ENCODE measurements at places on chromosomes 5 and 9.
A peak's percentile ranks its signal among the peaks of the same experiment; 100 is the strongest.

GRCh38 chr9:108606401-108606800 is 249.4 kb downstream of the ACTL7B start:
- no peak for DNase-seq

DNA sequence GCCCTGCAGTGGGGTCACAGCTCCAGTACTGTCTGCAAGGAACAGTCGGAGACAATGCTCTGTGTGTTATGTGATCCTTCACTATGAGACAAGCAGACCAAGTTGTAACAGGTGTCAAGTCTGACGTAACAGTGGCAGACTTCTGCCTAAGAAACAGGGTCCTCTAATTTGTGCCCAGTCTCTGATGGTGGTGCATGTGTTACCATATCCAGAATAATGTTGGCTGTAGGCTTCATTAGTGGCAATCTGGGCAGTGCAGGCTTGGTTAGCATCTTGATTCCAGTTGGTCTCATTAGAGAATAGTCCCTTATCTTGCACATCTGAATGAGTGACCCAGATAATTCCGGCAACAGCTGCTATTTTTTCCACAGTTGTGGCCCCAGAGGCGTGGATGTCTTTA is 33.8 kb downstream of the ZNF131 start:
- no peak for DNase-seq

- no peak for DNase-seq
These were observed at the start of gene PCDHA6 for GRCh38 chr5:140827704-140828361. Gene PCDHA6, plus strand, starts transcription at chr5:140827960. Its CDS starts 132 bp downstream, at chr5:140828092.

DNA sequence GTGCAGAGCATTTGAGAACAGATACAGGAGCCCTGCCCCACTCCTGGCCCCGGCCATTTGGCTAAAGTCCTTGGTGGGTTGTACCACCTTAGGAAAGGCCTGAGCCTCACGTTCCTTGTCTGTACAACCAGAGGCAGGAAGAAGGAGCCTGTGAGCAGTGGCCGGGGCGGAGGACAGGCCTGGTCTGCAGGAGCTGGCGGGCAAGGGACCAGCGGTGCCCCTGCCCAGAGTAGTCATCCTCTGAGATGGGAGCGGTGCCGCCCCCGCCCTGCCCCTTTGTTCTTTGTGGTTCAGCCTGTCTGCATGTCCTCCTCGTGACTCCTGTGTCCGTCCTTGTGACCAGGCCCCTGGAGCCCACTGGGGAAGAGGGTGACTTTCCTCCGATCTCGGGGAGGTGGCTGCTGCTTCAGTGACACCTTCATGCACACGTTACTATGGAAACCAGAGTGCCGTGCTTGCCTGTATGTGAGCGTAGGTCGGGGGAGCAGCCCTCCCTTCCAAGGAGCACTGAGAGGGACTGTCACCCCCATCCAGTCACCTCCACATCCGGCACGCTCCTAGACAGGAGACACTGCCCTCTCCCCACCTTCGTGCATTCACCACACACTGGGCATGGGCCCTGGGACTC is 42.9 kb downstream of the UNC5A start:
- no peak for DNase-seq

DNA sequence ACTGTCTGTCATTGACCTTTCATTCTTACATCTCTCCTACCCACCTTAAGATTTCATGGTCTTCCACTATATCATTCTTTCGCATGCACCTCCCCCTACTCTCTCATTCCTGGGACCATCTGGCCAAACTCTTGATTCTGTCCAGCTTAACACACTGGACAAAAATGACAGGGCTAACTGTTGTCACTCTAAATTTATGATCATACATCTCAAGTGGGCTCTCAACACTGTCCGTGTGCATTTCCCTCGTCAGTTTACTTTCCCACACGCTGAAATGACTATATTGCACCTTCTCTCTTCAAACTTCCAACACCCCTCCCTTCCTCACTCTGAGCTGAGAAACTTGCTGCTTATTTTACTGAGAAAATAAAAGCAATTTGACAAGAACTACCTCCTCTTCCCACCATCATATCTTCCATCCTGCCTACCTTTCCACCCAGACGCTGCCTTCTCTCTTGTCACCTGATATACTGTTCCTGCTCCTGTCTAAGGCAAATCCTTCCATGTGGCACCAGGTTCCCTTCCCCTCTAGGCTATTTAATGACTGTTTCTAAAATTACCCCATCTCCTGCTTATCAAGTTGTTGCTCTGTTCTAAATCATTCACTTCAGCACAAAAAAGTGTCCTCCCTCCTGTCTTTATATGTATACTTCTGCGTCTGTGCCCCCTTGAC is 8.1 kb upstream of the KLF9 start:
- DNase-seq, result no peak

DNA sequence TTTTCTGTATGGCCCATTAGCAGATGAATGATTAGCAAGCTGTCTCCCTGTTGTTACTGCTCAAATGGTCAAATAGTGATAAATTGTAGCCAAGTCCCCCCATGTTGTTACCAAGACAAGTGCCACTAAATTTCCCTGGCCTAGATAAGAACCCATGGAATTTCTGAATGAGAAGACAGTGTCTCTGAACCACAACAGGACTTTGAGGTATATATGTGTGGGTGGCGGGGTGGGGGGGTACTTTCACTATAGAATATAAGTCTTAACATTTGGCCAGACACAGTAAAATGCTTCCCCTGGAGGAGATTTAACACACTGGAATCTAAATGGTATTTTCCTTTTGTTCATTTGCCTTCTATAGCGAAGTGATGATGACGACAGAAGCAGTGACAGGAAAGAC is 28.7 kb downstream of the XPA start:
- DNase-seq, result no peak

DNA sequence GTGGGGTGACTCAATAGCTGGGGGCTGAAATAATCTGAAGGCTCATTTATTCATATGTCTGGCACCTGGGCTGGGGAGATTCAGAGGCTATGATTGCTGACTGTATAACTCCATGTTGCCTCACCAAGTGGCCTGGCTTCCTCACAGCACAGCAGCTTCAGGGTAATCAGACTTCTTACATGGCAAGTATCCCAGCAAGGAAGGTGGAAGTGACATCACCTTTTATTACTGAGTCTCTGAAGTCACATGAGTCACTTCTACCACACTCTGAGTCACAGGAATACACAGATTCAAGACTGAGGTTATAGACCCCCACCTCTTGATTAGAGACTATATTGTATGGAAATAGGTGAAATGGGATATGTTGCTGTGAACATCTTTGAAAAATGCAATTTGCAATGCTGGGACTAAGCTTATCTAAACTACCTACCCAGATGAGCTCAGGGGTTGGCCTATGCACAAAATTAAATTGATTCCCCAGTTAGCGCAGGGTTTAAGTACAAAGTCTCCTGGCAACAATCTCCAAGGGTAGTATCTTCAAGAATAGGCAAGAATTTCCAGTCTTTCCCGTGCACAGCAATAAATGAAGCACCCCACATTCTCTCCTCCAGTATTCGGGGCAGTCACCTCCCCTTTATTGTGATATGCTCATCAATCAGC is 553.1 kb downstream of the LRRC70 start:
- DNase-seq, result no peak

DNA sequence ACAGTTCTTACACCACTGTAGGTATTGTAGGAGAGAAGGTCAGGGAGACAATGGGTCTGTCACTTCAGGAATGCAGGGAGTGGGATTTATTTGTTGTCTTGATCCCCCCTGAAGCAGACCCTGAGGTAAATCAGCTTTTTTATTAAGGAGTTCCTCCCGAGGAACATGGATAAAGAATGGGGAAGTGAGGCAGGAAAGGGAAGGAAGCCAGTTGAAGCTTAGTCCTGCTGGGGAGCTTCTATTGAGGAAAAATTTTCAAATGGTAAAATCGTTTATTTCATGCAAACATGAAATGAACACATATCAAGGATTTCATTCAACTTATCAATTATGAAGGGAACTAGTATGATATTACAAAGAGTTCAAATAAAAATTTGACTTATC is 318.6 kb upstream of the PIK3R1 start:
- DNase-seq, result no peak

GRCh38 chr9:126325821-126326220 is 808 bp upstream of the MVB12B start:
- DNase-seq, result no peak

- DNase-seq, result no peak
These were observed 181.0 kb upstream of the MAST4 start for GRCh38 chr5:66415208-66415607.

DNA sequence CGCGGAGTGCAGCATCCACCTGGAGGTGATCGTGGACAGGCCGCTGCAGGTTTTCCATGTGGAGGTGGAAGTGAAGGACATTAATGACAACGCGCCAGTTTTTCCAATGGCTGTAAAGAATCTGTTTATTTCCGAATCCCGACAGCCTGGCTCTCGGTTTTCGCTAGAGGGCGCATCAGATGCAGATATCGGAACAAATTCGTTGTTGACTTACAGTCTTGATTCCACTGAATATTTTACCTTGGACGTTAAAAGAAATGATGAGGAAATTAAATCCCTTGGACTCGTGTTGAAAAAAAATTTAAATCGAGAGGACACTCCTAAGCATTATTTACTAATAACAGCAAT is 611 bp downstream of the PCDHA3 start:
- DNase-seq, result no peak

DNA sequence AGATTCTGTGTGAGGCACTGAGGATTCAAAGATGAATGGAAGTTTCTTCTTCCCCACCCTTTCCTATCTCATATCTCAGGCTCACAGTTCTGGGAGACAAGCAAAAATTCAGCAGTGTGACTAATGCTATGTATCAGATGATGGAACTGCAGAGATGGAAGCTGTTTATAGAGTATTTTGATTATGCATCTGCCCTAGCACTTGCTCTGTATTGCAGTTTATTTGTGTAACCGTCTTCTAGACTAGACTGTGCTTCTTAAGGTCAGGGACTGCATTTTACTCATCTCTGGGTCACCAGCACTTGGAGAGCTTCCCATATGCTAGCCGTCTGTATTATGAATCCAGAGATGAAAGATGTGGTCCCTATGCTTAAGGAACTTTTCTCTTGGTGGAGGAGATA is 12.6 kb downstream of the CAVIN4 start:
- DNase-seq, result no peak

DNA sequence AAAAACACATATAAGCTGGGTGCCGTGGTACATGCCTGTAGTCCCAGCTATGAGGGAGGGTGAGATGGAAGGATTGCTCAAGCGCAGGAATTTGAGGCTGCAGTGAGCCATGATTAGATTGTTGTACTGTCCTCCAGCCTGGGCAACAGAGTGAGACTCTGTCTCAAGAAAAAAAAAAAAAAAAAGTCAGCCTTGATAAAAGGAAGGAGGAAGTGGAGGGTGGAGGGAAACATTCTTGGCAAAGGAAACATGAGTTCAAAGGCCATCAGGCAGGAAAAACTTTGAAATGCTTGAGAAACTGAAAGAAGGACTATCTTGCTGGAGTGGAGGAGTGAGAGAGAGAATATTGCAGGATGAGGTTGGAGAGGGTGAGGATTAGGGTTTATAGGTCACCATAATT is 18.3 kb upstream of the ANKHD1 start:
- no peak for DNase-seq

- DNase-seq, result no peak
These were observed 83.1 kb downstream of the DPYSL3 start for GRCh38 chr5:147426640-147427327.

- DNase-seq, result no peak
These were observed 637.6 kb upstream of the SGCD start for GRCh38 chr5:155689406-155689805.

DNA sequence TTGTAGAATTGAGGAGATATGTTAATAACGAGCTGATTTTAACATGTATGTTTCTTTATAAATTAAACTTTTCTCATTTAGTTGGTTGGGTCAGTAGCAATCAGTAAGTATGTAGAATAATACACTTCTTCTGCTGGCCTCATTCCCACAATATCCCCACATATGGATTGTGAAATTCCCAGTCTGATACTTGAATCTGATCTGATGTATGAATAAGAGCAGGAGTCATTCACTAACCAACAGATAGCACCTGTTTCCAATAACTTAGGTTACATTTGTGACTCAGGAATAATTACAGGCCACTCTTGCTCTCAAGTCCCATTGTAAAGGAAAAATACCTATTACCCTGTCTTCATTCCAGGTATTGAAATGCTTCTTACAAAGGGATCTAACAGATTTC is 23.9 kb downstream of the SLC36A1 start:
- DNase-seq, result no peak

- peak; percentile 77 for DNase-seq
These were observed 73.2 kb downstream of the SH3PXD2B start for GRCh38 chr5:172380987-172381643.

DNA sequence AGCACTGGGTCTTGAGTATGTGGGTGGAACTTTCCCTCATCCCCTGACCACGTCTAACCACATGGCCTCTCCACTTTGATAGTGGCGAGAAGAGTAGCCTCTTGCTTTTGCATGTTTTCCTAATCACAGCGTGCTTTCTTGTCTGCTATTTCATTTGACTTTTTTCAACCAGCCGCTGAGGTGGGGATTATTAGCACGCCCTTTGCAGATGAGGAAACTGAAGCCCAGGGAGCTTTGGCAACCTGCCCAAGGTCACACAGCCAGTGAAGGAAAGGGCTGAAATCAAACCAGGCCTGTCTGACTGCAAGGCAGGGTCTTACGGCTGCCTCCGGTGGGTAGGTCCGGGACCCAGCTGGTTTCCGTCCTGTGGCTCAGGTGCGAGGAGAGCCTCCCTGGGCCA is 106.5 kb upstream of the MSX2 start:
- no peak for DNase-seq

GRCh38 chr9:78694974-78695373 is 398.0 kb downstream of the PSAT1 start:
- peak; percentile 22 for DNase-seq

GRCh38 chr5:170021506-170021905 is 41.2 kb upstream of the INSYN2B start:
- DNase-seq, result no peak

DNA sequence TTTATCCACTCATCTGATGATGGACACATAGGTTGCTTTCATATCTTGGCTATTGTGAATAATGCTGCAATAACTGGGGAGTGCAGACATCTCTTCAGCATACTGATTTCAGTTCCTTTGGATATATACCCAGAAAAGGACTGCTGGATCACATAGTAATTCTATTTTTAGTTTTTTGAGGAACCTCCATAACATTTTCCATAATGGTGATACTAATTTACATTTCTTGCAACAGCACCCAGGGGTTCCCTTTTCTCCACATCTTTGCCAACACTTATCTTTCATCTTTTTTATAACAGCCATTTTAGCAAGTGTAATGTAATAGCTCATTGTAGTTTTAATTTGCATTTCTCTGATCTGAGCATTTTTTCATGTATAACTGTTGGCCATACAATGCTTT is 34.1 kb upstream of the NR4A3 start:
- no peak for DNase-seq

DNA sequence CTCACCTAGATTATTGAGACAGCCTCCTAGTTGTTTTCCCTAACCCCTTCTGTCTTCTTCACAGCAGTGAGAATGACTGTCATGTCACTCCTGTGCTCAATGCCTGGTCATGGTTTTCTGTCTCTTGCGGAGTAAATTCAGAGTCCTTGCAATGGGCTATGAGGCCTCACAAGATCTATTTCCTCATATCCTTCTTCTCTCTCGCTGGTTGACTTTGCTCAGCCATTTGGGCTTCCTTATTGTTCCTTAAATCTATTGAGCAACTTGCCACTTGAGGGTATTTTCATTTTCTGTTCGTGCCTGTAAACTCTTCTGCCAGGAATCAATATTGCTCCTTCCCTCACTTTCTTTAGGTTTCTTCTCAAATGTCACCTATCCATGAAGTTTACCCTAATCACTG is 9.0 kb downstream of the PPP3R2 start:
- DNase-seq, result no peak

- no peak for DNase-seq
These were observed 1410.5 kb upstream of the CDH18 start for GRCh38 chr5:21398511-21398910.

- DNase-seq, result no peak
These were observed 22.2 kb downstream of the CACNA1B start for GRCh38 chr9:137899551-137900360.

- no peak for DNase-seq
These were observed 153.9 kb upstream of the MEF2C start for GRCh38 chr5:89036704-89037489.
